CD4-positive, alpha-beta memory T cell (primary cell): ENCODE measurements at places on chromosomes 16 and 17. TPM values are rescaled to one million over a fixed set of nuclear protein-coding genes. Genes with fewer than 3 reads are reported as not detected.

DNA sequence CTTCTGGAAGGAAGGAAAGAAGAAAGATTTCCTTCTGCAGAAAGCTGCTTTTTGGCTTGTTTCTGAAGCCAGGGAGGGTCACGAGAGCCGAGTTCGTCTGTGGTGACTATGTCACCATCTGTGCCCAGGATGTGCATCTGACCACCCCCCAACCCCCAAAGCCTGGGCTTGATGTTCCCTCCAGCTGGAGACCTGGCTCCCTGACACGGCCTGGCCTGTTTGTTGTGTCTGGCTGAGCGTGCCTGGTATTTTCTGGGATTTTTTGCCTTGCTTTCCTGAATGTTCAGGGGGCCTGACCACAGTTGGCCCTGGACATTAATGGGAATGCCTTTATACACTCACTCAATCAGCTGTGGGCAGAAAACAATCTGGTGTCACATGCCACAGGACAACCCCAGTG, 38.9 kb downstream of the LGALS9 start:
- H3K27ac ChIP-seq, result no peak overlapping the region
- no peak overlapping the region for H3K4me3 ChIP-seq
- H3K4me1 ChIP-seq, result no peaks in the 10 kb centered on the region
- no peaks in the 10 kb centered on the region for H3K36me3 ChIP-seq
- H3K27me3 ChIP-seq, result no peaks in the 10 kb centered on the region
- DNase-seq, result no peak

GRCh38 chr17:78977997-78978973, 1.4 kb downstream of the LGALS3BP start:
- no peaks in the 10 kb centered on the region for H3K36me3 ChIP-seq
- no peak overlapping the region for H3K27ac ChIP-seq
- H3K4me3 ChIP-seq, result no peak overlapping the region
- no peaks in the 10 kb centered on the region for H3K27me3 ChIP-seq
- H3K4me1 ChIP-seq, result peaks cover 27% of the 10 kb centered on the region

DNA sequence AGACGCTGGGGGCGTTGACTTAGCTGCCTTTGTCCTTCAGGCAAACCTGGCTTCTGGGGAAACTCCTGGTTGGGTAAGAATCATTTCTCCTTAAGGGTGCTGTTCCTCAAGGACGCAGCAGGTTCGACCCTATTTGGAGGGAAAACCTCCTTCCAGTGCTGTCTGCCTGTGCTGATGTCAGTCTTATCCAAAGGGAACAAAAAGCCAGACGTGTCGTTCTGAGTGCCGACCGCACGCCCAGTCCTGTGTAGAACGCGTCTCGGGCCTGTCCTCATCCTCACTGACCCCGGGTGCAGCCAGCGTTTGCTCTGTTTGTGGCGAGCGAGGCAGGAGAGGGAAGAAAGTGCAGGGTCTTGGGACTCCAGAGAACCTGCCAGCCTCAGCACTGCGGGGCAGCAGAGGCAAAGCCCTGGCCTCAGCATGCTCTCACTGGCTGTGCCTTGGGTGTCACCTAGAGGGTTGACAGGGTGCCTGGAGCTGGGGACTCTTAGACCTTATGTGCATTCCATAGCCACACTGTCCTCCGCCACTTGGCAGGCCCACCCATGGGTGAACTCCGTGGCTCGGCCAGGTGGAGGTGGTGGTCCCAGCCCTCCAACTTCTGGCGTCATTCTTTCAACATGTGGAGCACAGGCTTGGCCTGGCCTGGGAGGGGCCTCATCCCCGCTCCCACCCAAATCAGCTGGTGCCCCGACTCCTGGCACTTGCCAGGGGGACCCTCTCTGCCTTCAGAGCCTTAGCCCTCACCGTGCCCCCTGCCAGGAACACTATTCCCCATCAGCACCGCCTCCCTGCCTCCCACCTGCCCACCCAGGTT, 6.0 kb downstream of the SNN start:
- H3K4me1 ChIP-seq, result peaks cover 62% of the 10 kb centered on the region
- H3K27me3 ChIP-seq, result no peaks in the 10 kb centered on the region
- H3K36me3 ChIP-seq, result peaks cover 18% of the 10 kb centered on the region
- H3K4me3 ChIP-seq, result no peak overlapping the region

The TUBG2 gene
- total RNA-seq, result 19.1 TPM

The MYCBPAP gene
- 5.3 TPM for total RNA-seq

DNA sequence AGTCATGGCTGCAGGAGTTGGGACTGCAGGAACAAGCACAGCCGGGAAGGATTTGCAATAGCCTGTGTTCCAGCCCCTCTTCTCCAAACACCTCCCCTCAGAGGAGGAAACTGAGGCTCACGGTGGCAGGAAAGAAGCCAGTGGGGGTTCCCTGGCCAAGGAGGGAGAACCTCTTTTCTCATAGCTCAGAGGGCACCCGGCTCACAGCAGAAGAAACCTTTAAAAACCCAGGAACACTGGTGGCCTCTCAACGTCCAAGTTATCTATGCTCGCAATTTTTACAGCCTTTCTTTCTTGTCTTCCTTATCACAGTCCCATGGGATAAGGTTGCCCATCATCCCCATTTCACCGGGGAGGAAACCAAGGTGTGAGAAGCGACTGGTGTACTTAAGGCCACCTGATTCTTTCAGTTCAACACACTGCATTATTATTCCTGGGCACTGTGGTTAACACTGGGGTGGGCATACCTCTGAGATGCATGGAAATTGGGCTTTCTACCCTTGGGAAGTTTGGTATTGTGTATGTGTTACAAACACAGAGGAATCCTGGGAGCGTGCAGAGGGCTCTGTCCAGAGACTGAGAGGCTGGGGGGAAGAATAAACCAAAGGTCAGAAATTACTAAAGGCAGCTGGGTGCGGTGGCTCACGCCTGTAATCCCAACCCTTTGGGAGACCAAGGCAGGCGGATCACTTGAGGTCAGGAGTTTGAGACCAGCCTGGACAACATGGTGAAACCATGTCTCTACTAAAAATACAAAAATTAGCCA, 791 bp upstream of the ZNF629 start:
- DNase-seq, result no peak
- peak overlapping the region; percentile 36 for H3K4me3 ChIP-seq
- H3K4me1 ChIP-seq, result peaks cover 10% of the 10 kb centered on the region
- H3K27ac ChIP-seq, result no peak overlapping the region

GRCh38 chr16:19113577-19114358, at the start of gene ITPRIPL2:
Gene ITPRIPL2, plus strand, starts transcription at chr16:19113964. Its CDS starts 498 bp downstream, at chr16:19114462.
- H3K27me3 ChIP-seq, result no peaks in the 10 kb centered on the region
- no peak for DNase-seq
- H3K36me3 ChIP-seq, result no peaks in the 10 kb centered on the region
- H3K4me3 ChIP-seq, result no peak within 1 kb of the TSS

The ZSCAN10 gene
- 0.15 TPM for total RNA-seq

- no peak for DNase-seq
- no peak overlapping the region for H3K27ac ChIP-seq
- H3K4me1 ChIP-seq, result no peaks in the 10 kb centered on the region
- H3K4me3 ChIP-seq, result no peak overlapping the region
- H3K27me3 ChIP-seq, result no peaks in the 10 kb centered on the region
Observed at GRCh38 chr16:88023366-88023765, 72.1 kb downstream of the BANP start.

GRCh38 chr16:6643080-6643686, 689.5 kb upstream of the RBFOX1 start:
- DNase-seq, result peak; percentile 28
- no peaks in the 10 kb centered on the region for H3K27me3 ChIP-seq
- H3K4me3 ChIP-seq, result no peak overlapping the region
- no peaks in the 10 kb centered on the region for H3K36me3 ChIP-seq
- no peaks in the 10 kb centered on the region for H3K4me1 ChIP-seq
- H3K27ac ChIP-seq, result no peak overlapping the region

GRCh38 chr16:62036802-62037135, 531 bp upstream of the CDH8 start:
- no peaks in the 10 kb centered on the region for H3K27me3 ChIP-seq
- no peak overlapping the region for H3K27ac ChIP-seq
- no peaks in the 10 kb centered on the region for H3K36me3 ChIP-seq

DNA sequence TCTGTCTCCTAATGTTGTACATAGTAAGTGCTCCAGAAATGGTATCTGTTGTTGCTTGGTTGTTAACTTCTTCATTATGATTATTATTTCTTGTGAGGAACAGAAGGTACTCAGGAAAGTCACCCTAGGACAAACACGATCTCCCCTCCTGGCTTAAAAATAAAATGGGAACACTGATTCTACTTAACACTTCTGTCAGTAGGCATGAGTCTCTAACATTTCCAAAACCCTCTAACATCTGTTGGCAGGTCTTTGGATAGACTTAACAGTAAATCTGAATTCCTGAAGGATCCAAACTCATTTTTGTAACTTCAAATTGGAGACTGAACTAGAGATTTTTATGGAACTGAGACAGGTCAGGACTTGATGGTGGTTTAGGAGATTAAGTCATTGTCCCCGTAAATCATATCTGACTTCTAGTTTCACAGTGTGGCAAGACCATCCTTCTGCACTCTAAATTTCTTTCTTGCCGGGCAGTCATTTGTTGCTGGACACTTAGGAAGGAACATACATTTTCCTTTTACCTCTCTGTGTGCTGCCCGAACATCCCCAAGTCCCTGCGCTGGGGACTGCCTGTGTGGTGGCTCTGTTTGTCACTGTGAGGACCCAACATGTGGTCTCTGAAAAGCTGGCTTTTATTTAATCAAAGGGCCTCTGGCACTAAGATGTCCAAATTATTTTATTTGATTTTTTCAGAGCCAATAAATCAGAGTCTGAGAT, 149.9 kb downstream of the NPIPB5 start:
- H3K4me1 ChIP-seq, result no peaks in the 10 kb centered on the region
- no peak overlapping the region for H3K4me3 ChIP-seq
- peaks cover 5% of the 10 kb centered on the region for H3K27me3 ChIP-seq
- H3K36me3 ChIP-seq, result no peaks in the 10 kb centered on the region

GRCh38 chr16:84308120-84308519, 13.4 kb downstream of the WFDC1 start:
- no peak overlapping the region for H3K27ac ChIP-seq
- no peak for DNase-seq
- no peak overlapping the region for H3K4me3 ChIP-seq
- peaks cover 11% of the 10 kb centered on the region for H3K27me3 ChIP-seq

The FNDC8 gene
- total RNA-seq, result not detected

The SCPEP1 gene
- 16.3 TPM for total RNA-seq

The TPSG1 gene
- total RNA-seq, result not detected

GRCh38 chr16:73131156-73131862, 83.4 kb upstream of the ZFHX3 start:
- H3K27ac ChIP-seq, result no peak overlapping the region
- H3K4me3 ChIP-seq, result no peak overlapping the region
- H3K4me1 ChIP-seq, result no peaks in the 10 kb centered on the region
- no peak for DNase-seq
- H3K36me3 ChIP-seq, result no peaks in the 10 kb centered on the region

GRCh38 chr17:48643697-48644012, 17.5 kb upstream of the HOXB9 start:
- no peak overlapping the region for H3K27ac ChIP-seq
- no peaks in the 10 kb centered on the region for H3K36me3 ChIP-seq
- H3K27me3 ChIP-seq, result peaks cover 40% of the 10 kb centered on the region
- peaks cover 14% of the 10 kb centered on the region for H3K4me1 ChIP-seq
- H3K4me3 ChIP-seq, result no peak overlapping the region
- DNase-seq, result no peak

The CDRT15L2 gene
- total RNA-seq, result not detected

The TP53TG3B gene
- not detected for total RNA-seq

The SRCAP gene
- total RNA-seq, result 101 TPM

- H3K36me3 ChIP-seq, result no peaks in the 10 kb centered on the region
- no peak overlapping the region for H3K27ac ChIP-seq
- no peaks in the 10 kb centered on the region for H3K27me3 ChIP-seq
- no peak overlapping the region for H3K4me3 ChIP-seq
- H3K4me1 ChIP-seq, result no peaks in the 10 kb centered on the region
Observed at GRCh38 chr16:72621651-72622050, 426.3 kb downstream of the ZFHX3 start.

The TBC1D16 gene
- 1.3 TPM for total RNA-seq

The CIITA gene
- 1.5 TPM for total RNA-seq

- H3K36me3 ChIP-seq, result peaks cover 13% of the 10 kb centered on the region
- H3K4me1 ChIP-seq, result no peaks in the 10 kb centered on the region
- no peak for DNase-seq
- no peaks in the 10 kb centered on the region for H3K27me3 ChIP-seq
Observed at GRCh38 chr17:67672592-67673335, 45.0 kb upstream of the NOL11 start.

DNA sequence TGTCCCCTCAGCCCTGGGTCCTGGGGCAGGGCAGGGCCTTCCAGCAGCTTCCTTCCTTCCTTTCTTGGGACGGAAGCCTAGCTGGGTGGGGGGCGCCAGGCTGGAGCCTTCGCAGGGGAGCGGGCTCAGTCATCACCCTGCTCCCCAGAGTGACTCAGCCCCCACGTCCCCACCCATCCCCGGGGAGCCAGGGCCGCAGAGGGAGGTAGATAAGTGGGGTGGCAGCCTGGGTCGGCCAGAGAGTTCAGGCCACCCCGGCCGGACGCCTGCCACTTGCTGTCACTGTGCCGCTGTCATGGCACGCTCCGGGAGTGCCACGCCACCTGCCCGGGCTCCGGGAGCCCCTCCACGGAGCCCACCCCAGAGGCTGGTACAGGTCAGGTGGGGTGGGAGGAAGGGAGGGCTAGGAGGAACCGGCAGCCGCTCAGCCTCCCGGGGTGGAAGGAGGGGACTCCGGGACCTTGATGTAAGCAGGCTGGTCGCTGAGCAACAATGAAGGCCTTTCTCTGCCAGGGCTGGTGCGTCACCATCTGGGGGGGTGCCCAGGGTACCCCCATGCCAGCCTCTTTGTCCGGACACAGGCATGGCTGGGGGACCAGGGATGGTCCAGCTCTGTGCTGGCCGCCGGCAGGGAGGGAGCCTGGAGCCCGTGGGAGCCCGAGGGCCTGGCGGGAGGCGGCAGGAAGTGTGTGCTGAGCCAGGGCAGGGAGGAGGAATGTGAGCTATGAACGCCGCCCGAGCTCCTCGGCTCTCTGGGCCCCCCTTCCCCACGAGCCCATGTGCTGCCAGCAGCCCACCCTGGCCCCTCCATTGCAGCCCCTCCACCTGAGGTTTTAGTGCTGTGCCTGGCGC, 6.6 kb downstream of the NHERF2 start:
- H3K36me3 ChIP-seq, result no peaks in the 10 kb centered on the region
- H3K27me3 ChIP-seq, result no peaks in the 10 kb centered on the region
- H3K4me1 ChIP-seq, result no peaks in the 10 kb centered on the region
- no peak overlapping the region for H3K4me3 ChIP-seq

GRCh38 chr16:84561291-84561690, 56.6 kb downstream of the COTL1 start:
- H3K27me3 ChIP-seq, result no peaks in the 10 kb centered on the region
- H3K4me3 ChIP-seq, result no peak overlapping the region
- no peak for DNase-seq
- H3K4me1 ChIP-seq, result no peaks in the 10 kb centered on the region
- H3K36me3 ChIP-seq, result peaks cover 20% of the 10 kb centered on the region
- no peak overlapping the region for H3K27ac ChIP-seq

The KRTAP2-1 gene
- total RNA-seq, result not detected

DNA sequence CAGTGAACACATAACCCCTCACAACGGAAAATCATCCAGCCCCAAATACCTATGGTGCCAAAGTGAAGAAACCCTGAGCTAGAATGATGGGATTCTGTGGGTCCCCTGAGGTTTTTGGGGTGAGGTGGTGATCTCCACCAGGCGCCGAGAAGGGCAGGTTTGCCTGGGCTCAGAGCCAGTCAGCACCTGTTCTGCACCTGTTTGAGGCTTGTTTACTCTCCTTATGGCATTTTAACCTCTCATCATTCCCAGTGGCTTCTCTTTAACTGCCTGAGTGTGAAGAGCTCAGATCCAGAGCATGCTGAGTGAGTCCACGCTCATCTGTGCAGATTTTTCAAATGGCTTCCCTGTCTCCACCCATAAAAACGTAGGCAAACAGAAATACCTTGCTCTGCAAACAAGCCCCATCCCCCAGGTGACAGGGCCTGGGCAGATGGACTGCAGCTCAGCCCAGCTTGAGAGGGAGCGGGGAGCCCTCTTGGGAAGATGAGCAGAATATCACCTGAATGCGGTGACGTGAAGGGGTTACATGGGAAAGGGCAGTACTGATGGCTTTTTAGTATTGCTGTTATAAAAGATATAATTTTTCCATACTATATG, 40.1 kb upstream of the CLEC19A start:
- no peak for DNase-seq
- no peak overlapping the region for H3K27ac ChIP-seq
- H3K27me3 ChIP-seq, result no peaks in the 10 kb centered on the region
- H3K4me3 ChIP-seq, result no peak overlapping the region
